ENCODE measurements at places on chromosomes 5 and 9.
A peak's percentile ranks its signal among the peaks of the same experiment; 100 is the strongest.

DNA sequence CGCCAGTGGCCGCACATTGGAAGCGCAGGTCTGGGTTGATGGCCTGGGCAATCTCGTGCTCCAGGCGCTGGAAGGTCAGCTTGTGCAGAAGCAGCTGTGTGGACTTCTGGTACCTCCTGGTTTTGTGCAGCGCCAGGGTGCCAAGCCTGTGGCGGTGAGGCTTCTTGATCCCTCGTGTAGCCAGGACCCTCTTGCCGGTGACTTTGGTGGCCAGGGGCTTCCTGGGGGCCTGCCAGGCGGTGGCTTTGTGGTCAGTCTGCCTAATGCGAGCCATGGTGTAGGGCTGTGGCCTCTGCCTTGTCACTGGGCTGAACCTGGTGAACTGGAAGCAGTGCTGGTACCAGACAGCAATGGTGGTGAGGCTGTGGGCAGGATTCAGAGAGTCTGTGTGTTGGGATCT lies 6.2 kb upstream of the TAF11L13 start:
- no peak for DNase-seq

DNA sequence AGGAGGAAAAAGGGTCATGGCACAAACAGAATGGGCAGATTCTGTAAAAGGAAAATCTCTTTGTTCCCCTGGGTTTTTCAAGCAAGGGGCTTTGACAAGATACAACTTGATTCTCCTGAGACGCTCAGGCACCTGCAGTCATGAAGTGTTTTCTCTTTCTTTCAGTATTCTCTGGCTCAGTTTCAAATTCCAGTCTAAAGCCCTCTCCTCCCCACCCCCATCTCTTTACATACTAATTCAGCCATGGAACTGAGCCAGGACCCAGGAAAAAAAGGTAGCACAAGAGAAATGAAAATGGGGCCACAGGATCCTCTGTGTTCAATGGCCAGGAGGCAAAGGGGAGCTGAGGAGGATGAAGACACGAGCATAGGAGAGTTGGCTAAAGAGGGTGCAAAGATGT lies 408.4 kb downstream of the SPOCK1 start:
- DNase-seq = no peak

DNA sequence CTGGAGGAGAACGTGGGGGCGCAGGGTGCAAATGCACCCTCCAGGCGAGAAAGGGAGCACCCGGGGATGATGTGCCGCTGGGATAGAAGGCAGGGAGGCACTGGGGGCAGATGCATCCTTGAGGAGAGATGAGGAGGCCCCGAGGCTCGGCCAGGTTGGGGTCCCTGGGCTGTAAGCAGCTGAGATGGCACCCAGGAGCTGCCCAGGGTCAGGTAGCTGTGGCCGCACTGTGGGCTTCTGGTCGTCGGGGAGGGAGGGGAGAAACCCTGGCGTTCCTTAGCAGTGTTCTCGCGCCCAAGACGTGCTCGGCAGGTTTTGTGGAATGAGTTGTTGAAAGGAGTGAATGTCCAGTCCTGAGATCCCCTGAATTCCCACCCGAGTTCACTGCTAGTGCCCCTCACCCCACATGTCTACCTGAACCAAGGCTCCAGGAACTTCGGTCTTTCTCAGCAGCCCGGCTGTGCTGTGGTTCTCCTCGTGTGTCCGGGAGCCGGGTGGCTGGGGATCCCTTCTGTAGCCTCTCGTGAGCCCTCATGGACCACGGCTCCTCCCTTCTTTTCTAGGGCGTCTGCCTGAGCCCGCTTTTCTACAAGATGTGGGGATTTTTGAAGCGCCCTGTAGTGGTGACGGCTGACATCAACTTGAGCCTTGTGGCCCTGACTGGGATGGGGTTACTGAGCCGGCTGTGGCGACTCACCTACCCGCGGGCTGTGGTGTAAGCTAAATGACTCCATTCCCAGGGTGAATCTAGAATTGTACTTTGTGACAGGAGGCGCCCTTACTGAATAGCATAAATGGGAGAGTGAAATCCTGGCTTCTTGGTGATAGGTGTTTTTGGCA lies 1.1 kb downstream of the POMT1 start:
- peak; percentile 28 for DNase-seq

GRCh38 chr5:59371525-59372127 lies 521.9 kb downstream of the PDE4D start:
- no peak for DNase-seq

- DNase-seq = no peak
Measured at GRCh38 chr5:138713247-138713646, 40.0 kb upstream of the CTNNA1 start.

DNA sequence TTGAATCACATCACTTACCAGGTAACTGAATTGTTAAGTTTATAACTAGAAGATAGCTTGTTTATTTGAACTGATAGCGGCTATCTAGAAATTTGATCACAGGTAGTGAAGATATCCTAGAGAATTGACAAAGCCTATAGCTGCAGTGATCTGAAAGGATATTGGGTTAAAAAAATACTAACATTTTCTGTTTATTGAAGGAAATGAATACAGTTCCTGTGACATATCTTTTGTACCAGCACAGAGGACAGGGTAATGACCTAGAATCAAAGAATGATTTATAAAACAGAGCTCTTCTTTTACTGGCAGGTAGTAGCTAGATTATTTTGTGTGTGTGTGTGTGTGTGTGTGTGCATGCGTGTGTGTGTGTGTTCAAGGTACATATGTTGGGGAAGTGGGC lies 94.8 kb downstream of the RAB3C start:
- DNase-seq = no peak

GRCh38 chr9:82504620-82505019 lies 516.0 kb downstream of the SPATA31D1 start:
- no peak for DNase-seq

DNA sequence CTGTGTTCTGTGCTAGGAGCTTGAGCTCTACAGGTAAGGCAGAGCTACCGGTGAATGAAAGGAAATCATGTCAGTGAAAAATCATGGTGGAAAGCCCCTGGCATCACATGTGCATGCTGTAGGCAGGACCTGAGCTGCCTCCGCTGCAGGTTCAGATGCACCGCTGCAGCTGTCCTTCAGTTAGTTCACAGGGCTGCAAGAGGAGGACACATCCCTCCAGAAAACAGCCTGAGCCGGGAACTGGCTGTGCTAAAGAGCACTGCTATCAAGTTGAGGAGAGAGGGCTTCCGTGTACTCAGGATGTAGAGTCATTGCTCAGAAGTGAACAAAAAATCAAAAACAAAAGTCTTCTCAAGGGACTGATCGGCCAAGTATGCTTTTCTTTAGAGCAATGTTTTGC lies 138.6 kb downstream of the ERCC6L2 start:
- DNase-seq = peak; percentile 15

DNA sequence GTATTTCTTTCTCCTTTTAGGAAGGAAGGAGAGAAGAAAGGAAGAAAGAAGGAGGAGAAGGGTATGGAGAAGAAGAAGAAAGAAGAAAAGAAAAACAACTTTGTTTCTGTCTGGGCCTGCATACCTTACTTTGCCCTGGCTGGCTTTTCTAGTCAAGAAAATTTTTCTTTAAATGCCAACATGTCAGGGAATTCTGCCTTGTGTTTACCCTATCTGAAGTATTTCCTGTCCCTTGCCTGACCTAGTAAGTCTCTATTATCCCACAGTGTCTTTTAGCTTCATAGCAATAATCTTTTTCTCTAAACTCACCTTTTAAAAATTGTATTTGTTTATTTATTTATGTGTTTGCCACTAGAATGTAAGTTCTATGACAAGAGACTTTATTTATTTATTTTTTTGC lies 1864.1 kb downstream of the EFNA5 start:
- DNase-seq = no peak

DNA sequence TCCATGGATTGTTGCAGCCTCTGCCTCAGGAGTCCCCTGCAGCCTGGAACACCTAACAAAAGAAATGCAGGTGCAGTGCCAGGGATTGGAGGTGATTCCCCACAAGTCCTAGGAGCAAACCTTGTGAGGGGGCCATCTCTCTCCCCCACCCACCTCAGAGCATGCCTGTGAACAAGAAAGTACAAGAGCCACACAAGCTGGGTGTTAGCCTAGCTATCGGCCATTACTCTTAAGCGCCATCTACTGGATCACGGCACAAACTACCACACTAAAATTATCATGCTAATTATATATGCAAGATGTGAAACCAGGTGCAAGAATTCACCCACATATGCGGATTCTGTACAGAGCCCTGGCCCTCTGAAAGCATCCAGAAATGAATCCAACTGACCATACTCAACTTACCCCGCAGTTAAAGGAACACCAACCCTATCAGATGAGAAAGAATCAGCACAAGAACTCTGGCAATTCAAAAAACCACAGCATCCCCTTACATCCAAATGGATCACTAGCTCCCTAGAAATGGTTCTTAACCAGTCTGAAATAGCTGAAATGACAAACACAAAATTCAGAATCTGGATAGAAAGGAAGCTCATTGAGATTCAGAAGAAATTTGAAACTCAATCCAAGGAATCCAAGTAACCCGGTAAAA lies 16.5 kb upstream of the PRSS3 start:
- peak; percentile 69 for DNase-seq

GRCh38 chr5:1208743-1209488 lies 7.5 kb downstream of the SLC6A19 start:
- DNase-seq = no peak

GRCh38 chr5:77213601-77214000 lies 3.1 kb downstream of the PDE8B start:
- DNase-seq = no peak

DNA sequence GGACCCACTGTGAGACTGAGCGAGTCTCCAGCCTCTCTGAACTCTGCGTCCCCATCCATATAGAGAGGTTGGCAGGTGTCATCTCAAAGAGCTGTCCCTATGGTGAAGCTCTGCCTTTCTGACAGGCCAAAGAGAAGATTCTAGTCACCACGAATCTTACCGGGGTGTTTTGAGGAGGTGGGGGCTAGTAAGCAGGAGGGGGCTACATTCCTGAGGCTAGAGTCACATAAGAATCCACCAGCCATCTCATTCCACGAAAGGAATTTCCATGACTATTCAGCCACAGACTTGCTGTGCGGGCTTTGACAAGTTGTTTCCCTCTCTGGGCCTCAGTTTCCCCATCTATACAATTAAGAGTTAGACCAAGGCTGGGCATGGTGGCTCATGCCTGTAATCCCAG lies 16.3 kb downstream of the PDGFRB start:
- DNase-seq = no peak

- no peak for DNase-seq
Measured at GRCh38 chr5:78655746-78656290, 7.2 kb upstream of the LHFPL2 start.

- no peak for DNase-seq
Measured at GRCh38 chr5:164498438-164498837, 993.0 kb downstream of the MAT2B start.

- no peak for DNase-seq
Measured at GRCh38 chr9:91374939-91375338, 13.2 kb upstream of the AUH start.

GRCh38 chr9:98714833-98715232 lies 6.1 kb upstream of the GABBR2 start:
- no peak for DNase-seq
